ENCODE measurements at places on chromosomes 2 and 18.

DNA sequence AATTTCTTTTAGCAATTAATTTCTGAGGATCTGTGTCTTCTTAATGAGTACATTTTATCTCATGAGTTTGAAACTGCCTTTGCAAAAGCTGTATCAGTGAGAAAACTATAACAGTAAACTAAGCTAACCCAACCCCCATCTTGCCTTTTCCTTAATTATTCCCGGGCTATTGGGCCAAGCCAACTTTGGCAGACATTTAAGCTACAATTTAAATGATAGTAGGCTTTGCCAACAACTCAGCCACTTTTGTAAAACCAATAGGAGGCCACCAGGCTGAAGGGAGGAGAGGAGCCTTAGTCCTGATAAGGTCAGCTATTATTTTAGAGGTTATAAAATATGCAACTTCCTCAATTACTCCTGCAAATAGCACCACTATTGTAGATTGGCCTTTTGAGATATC, 218.0 kb upstream of the KCNJ3 start:
- no peak for DNase-seq

DNA sequence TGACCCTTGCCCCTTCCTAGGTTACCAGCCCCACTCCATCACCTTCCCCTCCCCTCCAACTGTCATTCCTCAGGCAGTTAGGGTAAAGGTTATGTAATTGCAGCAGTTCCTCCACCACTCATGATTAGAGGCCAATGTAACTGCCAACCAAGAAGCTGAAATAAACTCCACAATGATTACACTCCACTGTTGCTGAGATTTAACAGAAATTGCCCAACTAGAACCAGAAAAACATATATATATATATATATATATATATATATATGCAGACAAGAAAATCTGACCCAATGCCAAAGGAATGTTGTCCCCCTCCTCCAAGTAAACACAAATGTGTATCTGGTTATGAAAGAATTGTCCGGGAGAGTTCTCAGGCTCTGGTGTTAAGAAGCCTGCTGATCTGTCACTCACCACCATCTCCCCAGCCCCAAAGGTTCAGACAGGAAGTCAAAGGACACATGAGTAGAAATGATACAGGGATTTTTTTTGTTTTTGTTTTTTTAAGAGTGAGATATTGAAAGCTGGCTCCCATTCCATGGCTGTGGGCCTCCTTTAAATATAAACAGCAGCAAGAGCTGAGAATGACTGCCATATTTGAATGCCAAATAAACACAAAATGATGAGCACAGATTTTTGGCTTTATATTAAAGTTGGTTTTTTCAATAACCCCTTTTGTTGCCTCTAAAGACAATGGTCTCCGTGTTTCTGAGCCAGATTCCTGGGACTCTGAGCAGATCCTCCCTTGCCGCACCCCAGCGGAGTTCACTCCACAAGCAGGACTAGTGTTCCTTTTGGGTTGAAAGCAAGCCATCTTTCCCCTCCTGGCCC, 127.2 kb upstream of the MAPRE2 start:
- no peak for DNase-seq

DNA sequence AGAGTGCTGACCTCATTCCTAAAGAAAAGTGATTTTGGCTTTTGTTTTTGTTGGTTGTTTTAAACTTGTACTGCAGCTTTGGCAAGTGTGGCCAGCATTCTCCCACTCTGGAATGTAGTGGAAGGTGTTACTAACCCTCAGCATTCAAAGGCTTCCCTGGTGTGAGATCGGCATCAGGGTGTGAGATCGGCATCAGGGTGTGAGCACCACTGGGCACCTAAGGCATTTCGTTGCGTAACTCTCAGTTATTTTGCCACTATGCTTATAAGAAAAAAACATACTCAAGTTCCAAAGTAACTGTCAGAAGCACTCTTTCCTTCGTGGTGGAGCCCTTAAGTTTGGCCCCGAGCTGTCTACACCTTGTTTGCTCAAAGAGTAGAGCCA, 1.7 kb downstream of the CYBRD1 start:
- no peak for DNase-seq

- no peak for DNase-seq
Observed at GRCh38 chr2:52563151-52563550, 1204.5 kb upstream of the CHAC2 start.

- DNase-seq = no peak
Observed at GRCh38 chr18:11989966-11990380, 8.7 kb downstream of the IMPA2 start.

GRCh38 chr2:174606336-174606735, 8.7 kb upstream of the WIPF1 start:
- DNase-seq = no peak

DNA sequence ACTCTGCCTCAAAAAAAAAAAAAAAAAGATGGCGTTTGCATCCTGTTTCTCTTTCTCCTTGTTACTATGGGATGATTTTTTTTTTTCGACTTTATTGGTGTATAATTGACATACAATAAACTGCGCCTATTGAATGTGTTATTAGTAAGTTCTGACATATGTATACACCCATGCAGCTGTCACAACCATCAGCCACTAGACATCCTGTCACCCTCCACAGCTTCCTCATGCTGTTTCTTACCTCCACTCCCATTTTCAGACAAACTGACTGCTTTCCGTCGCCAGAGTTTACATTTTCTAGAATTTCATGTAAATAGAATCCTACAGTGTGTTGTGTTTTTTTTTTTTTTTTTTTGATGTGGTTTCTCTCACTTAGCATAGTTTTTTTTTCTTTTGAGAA, 27.9 kb downstream of the RRM2 start:
- no peak for DNase-seq

DNA sequence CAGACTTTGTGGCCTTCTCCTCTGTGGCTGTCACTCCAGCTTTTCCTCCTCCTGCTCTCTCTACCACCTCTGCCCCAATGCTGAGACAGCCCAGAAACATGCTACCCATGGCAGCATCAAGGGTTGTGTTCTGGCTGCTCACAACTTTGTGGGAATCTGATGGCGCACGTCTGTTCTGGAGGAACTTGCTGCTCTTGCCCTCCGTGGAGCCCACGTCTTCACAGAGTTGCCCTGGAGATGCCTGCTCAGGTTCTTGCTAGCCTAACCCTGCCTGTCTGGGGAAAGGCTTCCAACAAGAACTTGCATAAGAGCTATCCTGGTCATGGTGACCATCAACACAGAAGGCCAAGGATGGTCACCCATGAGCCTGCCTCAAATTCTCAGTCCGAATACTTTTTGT, 237.4 kb downstream of the AFF3 start:
- no peak for DNase-seq

- DNase-seq = no peak
Observed at GRCh38 chr2:231409776-231410175, 14.3 kb downstream of the B3GNT7 start.

GRCh38 chr2:42353792-42354429, 7.1 kb downstream of the COX7A2L start:
- DNase-seq = no peak

DNA sequence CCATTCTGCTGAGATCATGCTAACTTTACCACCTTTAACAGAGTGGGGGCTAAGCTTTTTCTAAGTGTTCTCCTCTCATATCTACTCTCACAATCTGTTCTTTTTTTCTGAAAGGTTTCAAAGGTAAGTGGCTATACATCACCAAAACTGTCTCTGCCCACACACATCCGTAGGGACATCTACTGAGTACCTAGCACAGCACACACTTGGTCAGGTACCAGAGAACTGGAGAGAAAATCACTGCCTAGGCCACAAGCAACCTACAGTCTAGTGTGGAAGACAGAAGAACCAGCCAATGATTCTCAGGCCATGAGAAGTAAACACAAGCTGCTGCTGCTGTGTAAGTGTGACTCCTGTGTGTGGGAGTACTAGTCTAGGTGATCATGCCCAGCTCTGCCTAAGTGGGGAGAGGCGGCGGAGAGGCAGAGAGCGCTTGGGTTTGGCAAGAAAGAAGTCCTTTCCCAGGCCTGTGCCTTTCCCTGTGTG, 176.1 kb upstream of the ZFP36L2 start:
- DNase-seq = no peak

DNA sequence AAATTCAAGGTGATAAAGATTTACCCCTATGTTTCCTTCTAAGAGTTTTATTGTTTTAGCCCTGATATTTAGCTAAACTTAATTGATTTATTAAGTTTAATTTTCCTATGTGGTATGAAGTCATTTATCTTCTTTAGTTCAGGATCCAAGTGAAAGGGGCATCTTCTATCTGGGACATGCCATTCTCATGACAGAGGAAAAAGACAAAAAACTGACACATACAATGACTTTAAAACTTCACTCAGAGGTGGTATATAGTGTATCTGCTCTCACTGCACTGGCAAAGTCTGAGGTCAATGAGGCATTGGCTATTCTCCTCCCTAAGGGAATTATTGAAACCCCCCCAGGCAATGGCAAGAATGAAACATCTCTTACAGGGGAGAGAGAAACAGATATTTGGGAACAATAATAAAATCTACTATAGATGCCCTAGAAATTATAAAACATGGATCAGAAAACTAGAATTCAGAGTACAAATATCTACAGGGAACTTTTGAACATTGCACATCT, 237.4 kb downstream of the MYCN start:
- no peak for DNase-seq

- no peak for DNase-seq
Observed at GRCh38 chr2:217733461-217733860, 269.3 kb downstream of the TNS1 start.

DNA sequence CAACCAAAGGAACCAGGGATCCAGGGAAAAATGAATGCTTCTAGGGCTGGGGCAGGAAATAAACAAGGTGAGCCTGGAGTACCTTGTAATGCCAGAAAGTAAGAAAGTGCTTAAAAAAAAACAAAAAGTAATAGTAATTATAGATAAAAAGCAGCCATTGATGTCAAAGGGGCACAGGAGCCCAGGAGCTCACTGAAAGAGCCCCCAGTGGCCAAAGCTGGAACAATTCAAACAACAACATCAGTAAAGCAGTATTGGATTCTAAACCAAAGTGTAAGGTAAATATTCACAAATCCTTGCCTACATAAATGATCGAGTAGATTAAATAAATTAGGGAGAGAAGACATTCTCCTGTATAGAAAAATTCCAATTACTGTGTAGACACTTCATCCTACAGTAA, 114.3 kb upstream of the ARL4C start:
- DNase-seq = no peak

- no peak for DNase-seq
Observed at GRCh38 chr2:70161069-70161534, 29.7 kb downstream of the C2orf42 start.

DNA sequence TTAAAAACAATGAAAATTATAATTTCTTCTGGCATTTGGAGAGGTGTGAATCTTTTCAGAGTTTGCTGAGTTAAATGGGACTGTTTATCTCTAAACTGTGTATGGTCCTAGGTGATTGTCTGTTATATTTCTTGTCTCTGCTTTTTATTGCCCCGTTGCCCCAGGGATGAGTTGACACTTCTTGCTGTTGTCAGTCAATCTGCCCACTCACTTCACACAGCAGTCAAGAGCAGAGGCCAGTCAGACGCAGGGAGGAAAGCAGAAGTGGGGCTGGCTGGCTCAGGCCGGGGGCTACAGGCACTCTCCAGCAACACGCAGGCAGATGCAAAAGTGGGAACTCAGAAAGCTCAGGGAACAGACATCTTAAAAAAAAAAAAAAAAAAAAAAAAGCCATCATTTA, 365.2 kb downstream of the CLIP4 start:
- no peak for DNase-seq

GRCh38 chr2:206435742-206436141, 7.6 kb upstream of the ADAM23 start:
- DNase-seq = no peak

GRCh38 chr2:40374543-40375240, 77.2 kb downstream of the SLC8A1 start:
- no peak for DNase-seq

DNA sequence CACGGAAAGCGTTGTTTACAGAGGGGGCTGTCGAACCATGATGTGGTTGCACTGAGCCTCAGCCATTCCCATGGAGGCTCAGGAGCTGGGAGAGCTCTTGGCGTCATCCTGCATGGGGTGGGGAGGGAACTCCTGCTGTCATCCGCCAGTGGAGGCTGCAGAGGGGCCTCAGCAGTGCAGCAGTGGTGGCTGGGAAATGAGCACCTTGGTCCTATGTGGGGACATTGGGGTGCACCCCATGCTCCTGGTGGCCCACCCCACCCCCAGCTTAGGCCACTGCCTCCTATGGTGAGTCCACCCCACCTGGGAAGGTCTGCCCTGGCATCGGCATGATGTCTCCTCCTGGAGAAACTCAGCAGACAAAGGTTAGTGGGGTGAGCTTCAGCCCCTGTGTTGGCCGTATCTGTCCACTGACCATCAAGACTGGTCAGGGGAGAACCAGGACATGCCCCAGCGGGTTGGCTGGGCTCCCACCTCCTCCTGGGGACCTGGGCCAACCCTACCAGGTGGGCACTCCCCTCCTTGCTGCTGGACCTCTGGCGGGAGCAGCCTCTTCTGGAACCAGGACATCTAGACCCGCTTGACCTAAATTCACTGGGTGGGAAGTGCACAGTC, 67.8 kb upstream of the HDAC4 start:
- DNase-seq = no peak

GRCh38 chr2:186496401-186496800, 10.3 kb downstream of the ZC3H15 start:
- no peak for DNase-seq

GRCh38 chr2:219726916-219727315, 99.5 kb downstream of the SLC4A3 start:
- DNase-seq = no peak

DNA sequence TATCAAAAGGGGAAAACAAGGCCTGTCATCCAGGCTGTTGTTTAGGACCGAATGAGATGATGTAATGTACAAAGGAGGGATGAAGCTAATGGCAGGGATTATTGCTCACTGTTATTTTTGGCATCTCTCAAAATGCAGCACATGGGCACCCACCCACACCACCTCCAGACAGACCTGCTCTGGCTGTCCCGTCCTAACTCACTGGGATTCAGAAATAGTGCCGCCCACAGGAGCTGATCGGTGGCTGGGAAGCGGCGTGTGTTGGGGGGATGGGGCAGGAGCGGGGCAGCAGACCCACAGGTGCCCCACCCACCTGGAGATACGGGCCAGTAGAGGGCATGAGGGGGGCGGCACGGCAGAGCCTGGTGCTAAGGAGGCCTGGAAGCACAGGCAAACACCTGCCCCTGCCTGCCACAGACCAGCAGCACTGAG, 52.2 kb downstream of the CRACDL start:
- no peak for DNase-seq

DNA sequence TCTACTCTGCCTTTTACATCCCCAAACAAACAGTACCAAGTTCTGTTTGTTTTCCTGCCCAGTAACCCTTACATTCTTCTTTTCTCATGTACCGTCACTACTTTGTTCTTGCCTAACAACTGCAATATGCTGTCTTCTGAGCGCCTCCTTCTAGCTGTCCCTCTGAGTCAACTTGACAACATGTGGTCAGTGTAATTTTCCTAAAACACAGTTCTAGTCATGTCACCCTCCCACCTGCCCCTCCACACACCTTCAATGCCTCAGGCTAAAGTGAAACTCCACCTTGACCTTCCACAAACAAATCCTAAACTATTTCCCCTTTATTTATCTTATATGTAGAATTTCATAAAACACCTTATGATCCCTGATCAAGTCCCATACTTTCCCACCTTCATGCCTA, 124.6 kb upstream of the CD302 start:
- no peak for DNase-seq
